ENCODE measurements at places on chromosomes 7 and 10.

DNA sequence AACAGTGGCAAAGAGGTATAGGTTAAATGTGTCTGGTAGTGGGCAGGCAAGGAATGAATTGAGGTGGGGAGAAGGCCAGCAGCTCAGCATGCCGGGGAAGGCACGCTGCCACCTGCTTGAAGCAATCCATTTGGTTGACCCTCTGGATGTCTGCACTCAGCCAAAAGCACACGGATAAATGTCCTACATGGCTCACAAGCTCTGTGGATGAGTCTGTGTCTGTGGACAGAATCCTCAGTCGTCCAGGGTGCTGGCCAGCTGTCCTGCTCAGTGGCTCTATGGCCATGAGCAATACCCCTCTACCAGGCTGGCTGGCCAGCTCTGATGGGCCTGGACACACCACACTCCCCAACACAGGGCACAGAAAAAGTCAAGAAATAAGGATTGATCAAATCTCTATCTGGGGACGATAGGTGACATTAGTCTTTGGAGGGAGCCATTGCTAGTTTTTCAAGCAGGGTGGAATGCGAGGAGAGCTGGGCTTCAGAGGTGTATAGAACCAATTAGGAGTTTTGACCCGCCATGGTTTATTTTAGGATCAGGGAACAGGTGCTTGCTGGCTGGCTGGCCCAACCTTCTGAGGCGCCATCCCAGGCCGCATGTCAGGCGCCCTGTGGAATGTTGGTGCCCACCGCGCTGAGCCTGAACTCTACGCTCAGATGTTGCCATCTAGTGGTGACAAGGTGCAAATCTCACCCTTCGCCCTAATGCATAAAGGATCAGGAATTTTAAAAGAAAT lies 493.4 kb downstream of the TNS3 start:
- DNase-seq: peak; percentile 68

DNA sequence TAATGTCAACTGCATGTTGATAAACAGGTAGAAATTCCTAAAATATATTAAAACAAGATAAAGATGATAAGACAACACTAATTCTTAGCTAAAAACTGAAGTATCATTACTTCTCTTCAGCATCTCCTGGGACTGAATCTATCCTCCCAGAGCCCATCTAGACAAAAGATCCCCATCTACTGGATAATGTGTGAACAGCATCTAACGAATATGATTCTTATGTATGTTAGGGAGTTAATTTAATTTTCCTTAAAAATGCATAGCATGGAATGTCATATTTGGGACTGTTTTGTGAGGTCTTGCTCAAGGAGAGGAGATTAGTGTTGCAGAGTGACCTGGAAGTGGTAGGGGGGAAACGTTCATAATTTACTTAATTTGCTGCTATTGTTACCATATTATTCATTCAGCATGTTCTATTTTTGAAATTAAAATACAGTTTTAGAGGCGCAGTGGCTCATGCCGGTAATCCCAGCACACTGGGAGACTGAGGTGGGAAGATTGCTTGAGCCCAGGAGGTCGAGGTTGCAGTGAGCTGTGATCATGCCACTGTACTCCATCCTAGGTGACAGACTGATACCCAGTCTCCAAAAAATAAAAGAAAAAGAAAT lies 305.1 kb upstream of the CSTF2T start:
- peak; percentile 21 for DNase-seq

DNA sequence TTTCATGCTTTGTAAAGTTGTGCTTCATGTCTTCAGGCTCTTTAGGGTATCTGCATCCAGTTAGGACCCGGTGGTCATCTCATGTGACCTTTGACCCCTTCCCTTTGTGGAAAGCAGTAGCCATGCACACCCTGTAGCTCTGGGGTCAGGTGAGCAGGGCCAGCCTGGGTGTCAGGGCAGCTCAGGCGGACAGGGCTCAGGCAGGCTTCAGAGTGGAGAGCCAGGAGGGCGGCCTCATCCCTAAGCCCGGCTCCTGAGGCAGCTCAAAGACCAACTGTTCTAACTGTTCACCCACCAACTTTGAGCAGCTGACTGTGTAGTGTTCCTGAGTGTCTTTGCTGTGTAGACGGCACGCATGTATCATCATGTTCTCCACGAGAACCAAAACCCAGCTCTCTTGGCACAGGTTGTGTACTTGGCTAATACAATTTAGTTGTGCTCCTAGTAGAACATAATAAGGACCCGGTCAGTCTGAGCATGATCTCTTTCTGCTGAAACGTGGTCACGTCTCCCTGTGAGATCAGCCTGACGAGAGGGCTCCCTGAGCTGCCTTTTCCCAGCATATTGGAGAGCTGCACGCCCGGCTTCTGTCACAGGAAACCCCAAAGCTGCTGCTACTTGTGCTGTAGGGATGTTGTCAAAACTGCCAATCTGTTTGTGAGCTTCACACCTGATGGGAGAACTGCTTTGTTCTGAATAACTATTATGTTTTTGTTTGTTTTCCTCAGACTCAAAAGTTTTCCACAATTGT lies 30.0 kb downstream of the EEPD1 start:
- DNase-seq: no peak

GRCh38 chr10:73732931-73733623 lies 11.1 kb upstream of the SEC24C start:
- DNase-seq: no peak

- peak; percentile 26 for DNase-seq
Measured at GRCh38 chr10:87734987-87735827, 75.5 kb downstream of the PAPSS2 start.

GRCh38 chr7:131100357-131101054 lies 227.2 kb upstream of the MKLN1 start:
- DNase-seq: no peak

GRCh38 chr7:16398146-16399017 lies 23.0 kb downstream of the CRPPA start:
- no peak for DNase-seq

- no peak for DNase-seq
Measured at GRCh38 chr7:76193883-76194282, 7.8 kb upstream of the SRRM3 start.

- peak; percentile 81 for DNase-seq
Measured at GRCh38 chr7:87600130-87601124, at the start of gene ABCB1. Gene ABCB1 (minus strand): TSS chr7:87600884. CDS start chr7:87600184, 700 bp downstream.

- no peak for DNase-seq
Measured at GRCh38 chr7:132742189-132742612, 165.9 kb upstream of the PLXNA4 start.

DNA sequence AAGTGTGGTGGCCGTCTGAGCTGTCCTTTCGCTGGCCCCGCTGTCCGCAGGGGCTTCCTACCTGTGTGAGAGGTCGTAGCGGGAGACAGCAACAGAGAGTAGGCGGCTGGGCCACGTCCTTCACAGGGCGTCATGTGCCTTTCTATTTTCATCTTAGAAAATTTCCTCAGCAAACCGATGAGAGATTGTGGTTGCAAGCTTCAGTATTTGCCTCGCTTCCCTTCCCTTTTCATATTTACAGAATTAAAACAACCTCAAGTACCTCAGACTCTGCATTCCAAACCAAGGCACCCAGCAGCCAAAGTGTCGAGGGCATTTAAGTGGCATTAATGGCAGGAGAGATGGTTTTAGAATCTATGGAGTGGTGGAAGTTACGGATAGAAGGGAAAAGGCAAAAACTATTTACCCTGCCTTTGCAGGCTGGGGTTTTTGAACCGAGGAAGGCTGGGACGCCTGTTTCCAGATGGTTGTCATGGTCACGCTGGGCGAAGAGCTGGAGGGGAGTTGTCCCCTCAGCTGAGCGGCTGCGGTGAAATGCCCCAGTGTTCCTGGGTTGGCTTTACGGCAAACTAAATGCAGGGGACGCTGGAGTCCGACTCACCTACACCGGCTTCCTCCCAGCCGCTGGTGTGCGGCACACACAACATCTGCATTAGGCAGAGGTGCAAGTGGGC lies 41.9 kb downstream of the WIPI2 start:
- no peak for DNase-seq

GRCh38 chr10:100482834-100483185 lies 20.0 kb downstream of the WNT8B start:
- DNase-seq: no peak

DNA sequence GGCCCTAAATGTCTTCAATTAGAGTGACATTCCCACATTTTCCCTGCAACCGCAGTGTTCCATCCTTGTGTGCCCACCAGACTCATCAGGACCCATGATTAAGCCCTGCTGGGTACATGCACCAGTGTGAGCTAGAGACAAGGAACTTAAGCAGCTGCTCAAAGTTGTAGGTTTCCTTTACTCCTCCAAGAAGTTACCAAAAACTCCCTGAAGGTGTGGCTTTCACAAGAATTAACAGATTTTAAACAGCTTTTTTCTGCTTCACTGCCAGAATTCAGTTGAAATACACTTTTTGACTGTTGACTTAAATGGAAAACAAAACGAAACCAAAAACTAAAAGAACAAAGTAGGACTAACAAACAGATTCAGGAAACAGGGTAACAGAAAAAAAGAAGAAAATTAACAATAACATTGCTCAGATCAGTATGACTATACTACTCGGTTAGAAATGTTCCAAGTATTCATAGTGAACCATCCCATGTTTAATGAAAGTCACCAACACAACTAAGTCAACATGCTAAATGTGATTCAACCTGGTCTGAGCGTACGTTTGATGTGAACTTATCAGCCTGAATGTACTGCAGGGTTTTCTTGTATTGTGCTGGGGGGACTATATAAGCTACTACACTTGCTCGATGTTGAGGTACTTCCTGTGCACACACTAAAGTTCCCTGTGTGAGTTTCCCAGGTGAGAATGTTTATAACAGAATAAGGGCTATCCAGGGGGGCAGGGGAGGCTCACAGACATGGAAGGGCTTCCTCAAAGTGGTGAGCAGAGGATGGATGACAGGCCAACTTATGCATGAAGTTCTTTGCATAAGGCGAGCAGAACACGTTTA lies 22.2 kb downstream of the SLC37A3 start:
- DNase-seq: no peak

GRCh38 chr7:84138411-84138810 lies 56.2 kb downstream of the SEMA3A start:
- DNase-seq: no peak

GRCh38 chr10:13670311-13670710 lies 83.5 kb downstream of the PRPF18 start:
- peak; percentile 24 for DNase-seq

DNA sequence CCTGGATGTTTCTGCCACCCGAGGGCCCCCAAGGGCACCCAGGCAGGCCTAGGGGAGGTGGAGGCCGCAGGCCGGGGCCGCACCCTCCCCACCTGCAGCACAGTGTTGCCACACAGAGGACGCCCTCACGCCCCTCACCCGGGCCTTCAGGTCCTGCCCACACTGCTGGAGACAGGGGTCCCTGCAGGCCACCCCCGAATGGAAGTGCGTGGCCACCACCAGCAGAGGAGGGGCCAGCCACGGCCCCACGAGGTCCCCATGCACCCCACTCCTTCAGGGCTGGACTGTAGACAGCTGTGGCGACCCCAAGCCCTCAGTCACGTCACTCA lies 35.4 kb downstream of the ADAP1 start:
- DNase-seq: no peak

GRCh38 chr10:42776681-42777080 lies 5.9 kb upstream of the BMS1 start:
- DNase-seq: no peak

- DNase-seq: no peak
Measured at GRCh38 chr10:111298031-111298430, 221.2 kb downstream of the ADRA2A start.

DNA sequence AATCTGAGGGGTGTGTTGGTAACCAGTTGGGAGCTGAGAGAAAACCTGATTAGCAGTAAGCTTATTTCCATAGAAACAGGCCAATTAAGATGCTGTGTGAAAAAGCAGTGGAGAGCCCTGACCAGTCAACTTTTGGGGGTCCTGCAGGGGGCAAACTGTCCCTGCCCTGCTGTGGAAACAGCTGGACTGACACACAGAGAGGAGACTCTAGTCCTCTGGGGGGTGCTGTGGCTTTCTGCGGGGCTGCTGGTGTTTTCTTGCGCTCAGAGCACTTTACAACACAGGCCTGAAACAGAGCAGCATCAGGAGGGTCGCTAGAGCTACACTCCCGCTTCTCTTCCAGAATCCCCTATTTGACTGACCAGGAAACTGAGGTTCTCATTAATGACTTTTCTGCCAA lies 546.9 kb upstream of the GALNT17 start:
- DNase-seq: no peak

DNA sequence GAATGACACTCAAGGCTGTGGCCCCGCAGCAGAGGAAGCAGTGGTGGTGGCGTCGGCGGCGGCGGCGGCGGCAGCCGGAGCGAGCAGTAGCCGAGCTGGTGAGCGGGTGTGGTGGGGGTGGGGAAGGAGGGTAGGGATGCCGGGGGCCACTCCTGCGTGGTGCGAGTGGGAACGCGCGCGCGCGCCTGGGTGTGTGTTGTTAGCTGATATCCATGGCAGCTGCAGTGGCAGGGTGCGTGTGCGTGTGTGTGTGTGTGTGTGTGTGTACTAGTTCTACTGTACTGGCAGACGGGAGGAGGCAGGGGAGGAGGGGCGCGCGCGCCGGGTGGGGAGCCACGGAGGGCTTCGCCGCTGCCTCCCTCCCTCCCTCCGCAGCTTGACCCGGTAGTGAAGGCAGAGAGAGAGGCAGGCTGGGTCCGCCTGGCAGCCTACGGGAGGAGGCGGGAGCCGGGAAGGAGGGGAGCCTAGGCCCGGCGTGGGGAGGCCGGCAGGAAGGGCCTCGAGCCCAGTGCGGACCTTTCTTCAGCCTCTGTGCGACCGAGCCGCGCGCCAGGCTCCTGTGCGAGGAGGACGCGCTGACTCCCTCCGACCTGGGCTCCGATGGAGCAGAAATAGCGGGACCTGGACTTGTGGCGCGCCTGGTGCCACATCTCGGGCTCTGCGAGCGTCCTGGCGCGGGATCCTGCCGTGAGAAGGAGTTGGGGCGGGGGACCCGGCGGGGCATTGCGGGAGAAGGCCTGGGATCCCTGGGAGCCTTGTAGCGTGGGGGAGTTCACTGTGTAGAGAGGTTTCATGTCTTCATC lies at the start of gene MAGI2:
Gene MAGI2 (minus strand): TSS at position 110 of the 803 bp plus-strand sequence. CDS start 347 bp downstream, outside the sequence.
- peak; percentile 42 for DNase-seq

DNA sequence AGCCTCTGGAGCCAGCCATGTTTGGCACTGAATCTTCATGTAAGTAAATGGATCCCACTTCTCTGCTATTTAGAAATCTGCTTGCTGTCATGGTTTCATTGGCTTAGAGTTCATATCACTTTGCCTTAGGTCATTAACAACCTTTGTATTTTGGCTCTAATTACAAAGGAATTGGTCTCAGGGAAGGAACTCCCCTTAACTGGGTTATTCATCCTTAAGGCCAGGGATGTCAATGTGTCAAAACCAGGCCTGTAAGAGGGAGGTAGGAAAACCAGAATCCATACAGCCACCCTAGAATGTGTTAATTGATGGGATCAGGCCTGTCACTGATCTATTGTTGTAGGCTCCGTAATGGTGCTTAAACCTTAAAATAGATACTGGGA lies 67.3 kb downstream of the ST7 start:
- DNase-seq: no peak

DNA sequence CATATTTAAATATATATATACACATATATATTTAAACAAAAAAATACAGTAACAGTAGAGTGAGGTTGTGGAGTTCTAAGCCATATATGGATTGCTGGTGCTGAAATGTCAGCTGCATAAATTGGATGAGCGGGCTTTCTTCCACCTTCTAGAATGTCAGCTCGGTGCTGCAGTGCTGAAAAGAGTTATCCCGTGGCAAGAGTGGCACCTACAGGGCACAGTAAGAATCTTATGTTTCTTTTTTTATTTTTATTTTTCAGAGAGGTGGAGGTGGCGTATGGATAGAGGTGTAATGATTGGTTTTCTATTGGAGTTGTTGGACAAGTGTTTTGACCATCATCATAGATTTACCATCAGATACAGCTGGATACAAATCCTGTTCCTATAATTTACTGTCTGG lies 86.2 kb upstream of the DYNC1I1 start:
- DNase-seq: peak; percentile 52

GRCh38 chr7:101165075-101165957 lies at the start of gene VGF:
Gene VGF (minus strand): TSS chr7:101165569. CDS start chr7:101164843, 726 bp downstream.
- DNase-seq: peak; percentile 87

- no peak for DNase-seq
Measured at GRCh38 chr7:100673942-100674410, 436 bp downstream of the GNB2 start.

Data from HAP-1 (cell line).